M059J (cell line): ENCODE measurements at places on chromosomes 5 and 9. TPM values are rescaled to one million over a fixed set of nuclear protein-coding genes. Genes with fewer than 3 reads are reported as not detected.

GRCh38 chr9:92894711-92895362 lies 17.0 kb upstream of the ZNF484 start:
- no peak for DNase-seq

GRCh38 chr9:98428454-98428853 lies 173.0 kb upstream of the TBC1D2 start:
- no peak for DNase-seq

DNA sequence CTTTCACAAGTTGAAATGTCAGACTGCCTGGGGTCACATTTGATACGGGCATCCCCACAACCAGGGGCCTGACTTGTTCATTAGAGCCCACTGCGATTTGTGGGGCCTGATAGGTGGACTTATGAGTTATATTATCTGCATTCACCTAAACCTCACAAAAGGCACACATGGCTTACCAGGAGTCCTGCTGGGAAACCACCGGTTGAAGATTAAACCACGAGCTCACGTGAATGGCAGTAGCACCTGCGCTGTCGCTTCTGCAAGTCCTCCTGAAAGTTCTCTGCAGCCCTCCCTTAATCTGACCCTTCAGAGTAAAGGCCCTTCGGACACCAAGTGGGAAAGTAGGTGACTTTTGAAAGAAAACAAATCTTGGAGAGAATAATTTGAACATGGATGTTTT lies 68.9 kb downstream of the PPIC start:
- no peak for DNase-seq

GRCh38 chr5:146698651-146699050 lies 179.9 kb downstream of the PPP2R2B start:
- DNase-seq: no peak

DNA sequence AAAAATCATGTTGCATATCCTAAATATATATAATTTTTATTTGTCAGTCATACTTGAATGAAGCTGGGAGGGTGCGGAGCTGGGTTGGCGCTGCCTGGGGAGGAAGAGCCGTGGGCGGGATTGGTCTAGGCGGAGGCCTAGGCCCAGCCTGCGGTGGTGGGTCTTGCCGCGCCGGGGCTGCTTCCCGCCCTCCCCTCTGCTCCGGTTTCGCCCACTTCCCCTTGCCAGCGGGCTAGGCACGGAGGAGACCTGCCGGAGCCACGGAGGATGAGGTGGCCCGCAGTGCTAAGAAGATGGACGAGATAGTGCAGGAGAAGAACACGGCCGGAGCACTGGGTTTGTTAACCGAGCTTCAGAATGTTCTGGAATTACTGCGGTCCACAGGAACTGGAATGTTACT lies 54.0 kb upstream of the IGFBPL1 start:
- DNase-seq: no peak

DNA sequence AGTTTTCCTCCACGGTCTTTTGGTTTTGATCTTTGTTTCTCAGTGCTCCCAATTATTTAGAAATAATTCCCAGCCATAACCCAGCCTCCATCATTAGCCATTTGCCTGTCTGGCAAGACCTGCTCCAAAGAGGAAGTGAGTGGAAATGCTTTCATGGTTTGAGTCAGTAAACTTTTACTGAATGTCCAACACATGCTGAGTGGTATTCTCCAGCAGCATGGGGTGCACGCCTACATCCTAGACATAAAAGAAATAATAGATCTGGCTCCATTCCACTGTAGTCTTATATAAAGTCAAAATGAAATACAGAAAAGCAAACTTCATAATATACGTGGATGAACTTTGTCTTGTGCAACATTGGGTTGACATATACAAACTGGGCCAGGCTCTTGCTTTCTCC lies 757.2 kb downstream of the TLE1 start:
- DNase-seq: no peak

- peak; percentile 88 for DNase-seq
Observed at GRCh38 chr9:86500667-86501435, 146.6 kb upstream of the TUT7 start.

- no peak for DNase-seq
Observed at GRCh38 chr5:54379590-54379989, 69.2 kb upstream of the ARL15 start.

Gene PCDHGA1
- 0.71 and 0.89 TPM in 2 replicates for total RNA-seq

DNA sequence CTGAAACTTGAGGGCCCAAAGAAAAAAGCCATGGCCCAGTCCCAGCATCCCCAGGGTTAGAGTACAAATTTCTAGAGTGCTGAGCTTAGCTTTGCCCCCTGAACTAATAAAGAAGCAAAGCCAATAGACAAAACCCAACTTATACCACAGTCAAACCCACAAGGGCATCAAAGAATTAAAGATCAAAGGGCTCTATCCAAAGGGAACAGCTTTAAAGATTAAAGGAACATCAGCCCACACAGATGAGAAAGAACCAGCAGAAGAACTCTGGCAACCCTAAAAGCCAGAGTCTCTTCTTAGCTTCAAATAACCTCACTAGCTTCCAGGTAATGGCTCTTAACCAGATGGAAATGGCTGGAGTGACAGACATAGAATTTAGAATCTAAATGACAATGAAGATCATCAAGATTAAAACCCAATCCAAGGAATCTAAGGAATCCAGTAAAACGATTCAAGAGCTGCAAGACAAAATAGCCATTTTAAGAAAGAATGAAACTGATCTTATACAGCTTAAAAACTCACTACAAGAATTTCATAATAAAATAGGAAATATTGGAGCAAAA lies 93.9 kb downstream of the YIPF5 start:
- DNase-seq: no peak

- DNase-seq: no peak
Observed at GRCh38 chr5:172611913-172612312, 29.1 kb upstream of the NEURL1B start.

GRCh38 chr9:80691229-80691628 lies 998.1 kb downstream of the TLE1 start:
- DNase-seq: peak; percentile 4

- peak; percentile 90 for DNase-seq
Observed at GRCh38 chr9:78713614-78714405, 416.9 kb downstream of the PSAT1 start.

GRCh38 chr5:65906256-65906655 lies 20.1 kb upstream of the ERBIN start:
- DNase-seq: no peak

DNA sequence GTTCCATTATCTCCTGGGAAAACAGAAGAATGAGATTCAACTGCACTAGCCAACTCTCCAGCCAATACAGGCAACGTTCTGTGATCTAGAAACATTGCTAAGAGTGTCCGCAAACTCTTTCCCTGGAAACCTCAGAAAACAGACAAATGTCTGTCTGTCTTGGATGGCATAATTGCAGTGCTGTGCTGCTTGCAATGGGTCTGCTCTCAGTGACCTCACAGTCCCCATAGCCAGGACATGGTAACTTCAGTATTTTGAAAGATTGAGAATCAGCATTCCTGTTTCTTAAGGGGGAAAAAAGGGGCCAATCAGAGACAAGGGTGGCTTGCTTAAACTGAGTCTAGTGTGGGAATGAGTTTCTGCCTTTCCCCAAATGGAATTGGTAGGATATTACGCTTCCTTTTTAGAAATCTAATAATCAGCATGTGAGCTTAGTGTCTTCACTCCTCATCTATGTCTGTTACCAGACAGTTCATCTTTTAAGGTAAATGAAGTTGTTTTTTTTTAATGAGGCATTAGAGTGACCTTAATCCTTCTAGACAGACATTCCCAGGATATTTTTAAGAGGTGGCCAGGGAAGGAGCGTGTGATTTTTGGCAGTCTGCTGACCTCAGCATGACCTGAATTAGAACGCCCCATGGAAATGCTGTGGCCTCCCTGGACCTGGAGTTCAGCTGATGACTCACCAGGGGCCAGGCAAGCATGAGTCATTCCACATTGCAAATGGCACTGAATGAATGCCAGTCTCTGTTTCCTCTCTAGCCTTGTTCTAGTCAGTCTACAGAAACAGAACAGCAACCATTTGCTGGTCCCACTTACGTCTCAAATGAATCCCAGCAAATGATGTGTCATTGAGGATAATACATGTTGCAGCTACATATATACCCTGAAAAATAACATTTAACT lies 210.2 kb upstream of the ACTBL2 start:
- DNase-seq: peak; percentile 98

Gene DPYSL3
- total RNA-seq: 70.7 and 88.2 TPM in 2 replicates

- DNase-seq: no peak
Observed at GRCh38 chr5:68444048-68444447, 228.5 kb downstream of the PIK3R1 start.

GRCh38 chr9:79208791-79209396 lies 362.9 kb upstream of the TLE4 start:
- DNase-seq: peak; percentile 7

GRCh38 chr9:93824386-93825294 lies 130.5 kb downstream of the BARX1 start:
- no peak for DNase-seq
